ENCODE measurements at places on chromosomes 5 and 9.

DNA sequence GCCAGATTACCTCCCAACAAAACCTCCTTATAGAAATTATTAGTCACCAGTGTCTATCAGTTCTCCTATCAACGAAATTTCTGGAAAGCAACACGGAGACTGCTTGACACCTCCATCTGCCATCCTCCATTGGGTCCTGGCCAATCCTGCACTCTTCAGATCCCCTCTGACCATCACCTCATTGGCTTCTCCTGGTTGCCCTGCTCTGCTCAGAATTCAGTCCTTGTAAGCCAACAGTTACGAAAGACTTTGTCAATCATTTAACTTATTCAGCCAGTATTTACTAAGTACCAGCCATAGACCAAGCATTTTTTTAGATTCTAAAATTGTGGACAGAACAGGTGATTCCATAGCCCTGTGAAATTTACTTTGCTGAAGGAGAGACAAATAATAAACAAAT lies 228.5 kb downstream of the MARCHF11 start:
- no peak for DNase-seq

DNA sequence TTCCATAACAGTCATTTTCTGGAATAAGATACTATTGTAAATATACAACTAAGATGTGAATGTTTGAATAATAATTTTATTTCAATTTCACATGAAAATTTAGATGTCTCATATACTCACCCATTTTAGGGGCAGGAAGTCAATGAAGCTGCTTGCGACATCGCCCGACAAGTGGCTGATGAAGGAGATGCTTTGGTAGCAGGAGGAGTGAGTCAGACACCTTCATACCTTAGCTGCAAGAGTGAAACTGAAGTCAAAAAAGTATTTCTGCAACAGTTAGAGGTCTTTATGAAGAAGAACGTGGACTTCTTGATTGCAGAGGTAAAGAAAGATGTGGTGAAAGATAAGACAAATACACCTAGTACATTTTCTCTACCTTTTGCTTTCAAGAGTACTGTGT lies 8.6 kb downstream of the BHMT start:
- DNase-seq = no peak

DNA sequence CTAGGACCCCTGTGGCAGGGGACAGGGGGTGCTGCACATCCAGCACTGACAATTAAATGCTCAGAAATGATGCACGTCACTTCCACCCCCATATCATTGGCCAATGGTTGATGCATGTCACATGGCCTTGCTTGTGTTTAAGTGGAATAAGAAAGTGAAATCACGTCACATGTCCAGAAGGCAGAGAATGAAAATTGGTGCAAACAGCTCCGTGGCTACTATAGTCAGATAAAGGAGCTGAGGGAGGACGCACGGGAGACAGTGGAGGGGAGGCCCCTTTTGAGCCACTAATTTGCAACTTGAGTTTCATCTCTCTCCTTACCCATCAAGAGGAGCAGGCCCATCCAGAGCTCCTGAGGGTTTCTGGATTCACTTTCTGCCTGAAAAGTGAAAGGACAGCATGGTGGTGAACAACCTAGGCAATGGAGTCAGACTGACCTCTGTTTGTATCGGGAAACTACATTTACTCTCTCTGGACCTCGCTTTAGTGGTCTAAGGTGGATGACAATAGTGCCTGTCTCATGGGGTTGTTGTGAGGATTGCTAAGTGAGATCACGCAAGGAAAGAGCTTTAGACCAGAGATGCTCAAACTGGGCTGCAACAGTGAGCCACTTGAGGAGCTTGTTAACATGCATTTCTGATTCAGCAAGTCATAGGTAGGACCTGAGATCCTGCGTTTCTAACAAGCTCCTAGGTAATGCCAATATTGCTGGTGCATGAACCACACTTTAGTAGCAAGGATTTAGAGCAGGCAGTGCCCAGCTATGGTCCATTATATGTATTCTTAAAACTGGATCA lies 133.9 kb upstream of the ADRA1B start:
- DNase-seq = no peak

- no peak for DNase-seq
These were observed 18.4 kb downstream of the UBE2QL1 start for GRCh38 chr5:6466975-6467567.

GRCh38 chr9:17246770-17247169 lies 111.9 kb downstream of the CNTLN start:
- DNase-seq = no peak

- DNase-seq = no peak
These were observed 90.4 kb upstream of the IL6ST start for GRCh38 chr5:56085193-56085592.

GRCh38 chr5:56814361-56814962 lies 887 bp upstream of the MAP3K1 start:
- DNase-seq = peak; percentile 16

GRCh38 chr5:180691046-180691445 lies 41.6 kb upstream of the FLT4 start:
- no peak for DNase-seq

DNA sequence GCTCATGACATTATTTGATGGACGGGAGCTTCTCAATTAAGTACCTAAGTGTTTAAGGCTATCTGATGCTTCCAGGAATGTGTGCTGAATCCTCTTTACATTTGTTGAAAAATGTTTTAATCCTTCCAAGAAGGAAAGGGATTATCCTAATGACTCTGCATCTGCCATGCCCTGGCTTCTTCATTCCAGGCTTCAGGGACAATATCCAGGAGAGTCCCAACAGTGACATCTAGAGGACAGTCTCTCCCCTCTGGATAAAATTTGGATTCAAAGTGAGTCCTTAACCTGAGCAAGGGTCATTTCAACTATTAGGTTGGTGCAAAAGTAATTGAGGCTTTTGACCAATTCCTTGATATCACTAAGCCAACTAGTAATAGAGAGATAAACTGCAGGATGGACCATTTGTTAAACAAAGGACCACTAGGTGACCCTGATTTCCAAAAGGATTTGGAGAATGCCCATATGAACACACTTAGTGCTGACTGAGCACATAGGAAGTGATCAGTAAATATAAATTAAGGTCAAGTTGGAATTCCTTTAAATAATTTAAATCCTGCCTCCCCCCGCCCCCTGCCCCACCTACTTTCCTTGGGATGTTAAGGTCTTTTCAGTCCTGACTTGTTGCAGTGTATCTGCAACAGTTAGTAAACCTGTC lies 19.1 kb downstream of the TNFSF8 start:
- no peak for DNase-seq

- no peak for DNase-seq
These were observed 418.5 kb upstream of the MEF2C start for GRCh38 chr5:89301321-89302025.

GRCh38 chr9:33475357-33475756 lies 1.6 kb upstream of the NOL6 start:
- no peak for DNase-seq

DNA sequence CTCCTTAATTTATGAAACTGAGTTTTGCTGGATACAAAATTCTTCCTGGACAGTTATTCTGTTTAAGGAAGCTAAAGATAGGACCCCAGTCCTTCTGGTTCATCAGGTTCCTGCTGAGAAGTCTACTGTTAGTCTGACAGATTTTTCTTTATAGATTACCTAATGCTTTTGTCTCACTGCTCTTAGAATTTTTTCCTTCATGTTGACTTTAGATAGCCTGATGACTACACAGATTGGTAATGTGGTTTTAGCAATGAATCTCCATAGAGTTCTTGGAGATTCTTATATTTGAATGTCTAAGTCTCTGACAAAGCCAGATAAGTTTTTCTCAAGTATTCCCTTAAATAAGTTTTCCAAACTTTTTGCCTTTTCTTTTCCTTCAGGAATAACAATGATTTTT lies 419.7 kb downstream of the CDH10 start:
- DNase-seq = no peak

DNA sequence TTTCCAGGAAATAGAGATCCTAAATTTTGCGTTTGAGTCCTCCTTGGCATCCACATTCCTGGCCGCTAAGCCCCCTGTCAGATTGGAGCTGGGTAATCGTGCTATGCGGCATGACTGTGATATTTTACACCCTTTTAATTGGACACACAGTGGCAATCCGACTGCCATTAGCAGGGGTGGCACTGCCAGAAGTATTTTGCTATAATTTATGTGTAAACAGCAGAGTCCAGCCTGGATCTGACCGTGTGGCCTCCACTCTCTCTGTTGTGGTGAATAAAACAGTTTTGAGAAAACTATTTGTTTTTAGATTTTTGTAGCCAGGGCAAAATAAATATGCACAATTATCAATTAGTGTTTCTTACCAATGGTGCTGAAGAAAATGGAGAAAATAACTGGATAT lies 281.0 kb upstream of the IRX2 start:
- no peak for DNase-seq

DNA sequence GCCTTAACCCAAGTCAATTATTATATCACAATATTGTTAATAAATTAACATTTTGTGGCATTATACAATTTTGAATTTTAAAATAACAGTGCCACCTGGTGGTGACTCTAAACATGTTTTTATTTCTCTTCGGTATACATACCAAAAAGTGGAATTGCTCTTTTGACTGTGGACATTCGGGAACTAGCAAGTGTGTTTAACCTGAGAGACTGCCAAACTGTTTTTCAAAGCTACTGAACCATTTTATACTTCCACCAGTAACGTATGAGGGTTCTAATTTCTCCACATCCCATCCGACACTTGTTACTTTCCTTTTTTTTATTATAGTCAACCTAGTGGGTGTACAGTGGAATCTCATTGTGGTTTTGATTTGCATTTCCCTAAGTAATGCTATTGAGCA lies 18.3 kb upstream of the HSDL2 start:
- DNase-seq = no peak

- DNase-seq = no peak
These were observed 120.8 kb downstream of the EHMT1 start for GRCh38 chr9:137739371-137740309.

GRCh38 chr9:103203172-103203571 lies 208.0 kb downstream of the CYLC2 start:
- no peak for DNase-seq

GRCh38 chr5:143001764-143002351 lies 231.7 kb downstream of the ARHGAP26 start:
- no peak for DNase-seq

GRCh38 chr5:166712447-166713185 lies 1578.8 kb upstream of the WWC1 start:
- no peak for DNase-seq

GRCh38 chr5:63931836-63932235 lies 30.4 kb downstream of the HTR1A start:
- no peak for DNase-seq

DNA sequence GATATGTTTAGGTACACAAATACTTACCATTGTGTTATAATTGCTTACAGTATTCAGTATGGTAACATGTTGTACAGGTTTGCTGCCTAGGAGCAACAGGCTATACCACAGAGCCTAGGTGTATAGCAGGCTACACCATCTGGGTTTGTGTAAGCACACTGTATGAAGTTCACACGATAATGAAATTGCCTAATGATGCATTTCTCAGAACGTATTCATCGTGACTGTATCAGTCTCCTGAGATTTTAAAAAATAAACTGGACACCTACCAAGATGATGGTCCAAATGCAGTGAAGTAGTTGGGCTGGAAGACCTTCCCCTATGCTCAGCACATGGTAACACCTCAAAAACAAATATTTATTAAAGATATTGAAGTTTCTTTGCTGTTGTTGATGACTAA lies 103.3 kb upstream of the NFIB start:
- DNase-seq = no peak

- no peak for DNase-seq
These were observed 64.4 kb downstream of the ANXA1 start for GRCh38 chr9:73216100-73216499.

- no peak for DNase-seq
These were observed 56.5 kb upstream of the ADRB2 start for GRCh38 chr5:148769941-148770340.

GRCh38 chr9:135555203-135555602 lies 6.4 kb upstream of the PAEP start:
- DNase-seq = no peak

GRCh38 chr5:54176066-54176830 lies 134.1 kb downstream of the ARL15 start:
- DNase-seq = no peak

DNA sequence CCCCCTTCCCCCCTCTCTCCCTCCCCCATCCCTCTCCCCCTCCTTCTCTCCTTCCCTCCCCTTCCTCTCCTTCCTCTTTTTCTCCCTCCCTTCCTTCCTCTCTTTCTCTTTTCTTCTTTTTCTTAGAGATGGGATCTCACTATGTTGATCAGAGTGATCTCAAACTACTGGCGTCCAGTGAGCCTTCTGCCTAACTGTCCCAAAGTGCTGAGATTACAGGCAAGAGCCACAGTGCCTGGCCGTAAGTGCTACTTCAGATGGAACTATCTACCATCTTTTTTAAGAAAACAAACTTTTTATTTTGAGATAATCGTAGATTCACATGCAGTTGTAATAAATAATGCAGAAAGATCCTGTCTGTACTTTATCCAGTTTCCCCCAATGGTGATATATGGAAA lies 6.3 kb downstream of the RCL1 start:
- no peak for DNase-seq

DNA sequence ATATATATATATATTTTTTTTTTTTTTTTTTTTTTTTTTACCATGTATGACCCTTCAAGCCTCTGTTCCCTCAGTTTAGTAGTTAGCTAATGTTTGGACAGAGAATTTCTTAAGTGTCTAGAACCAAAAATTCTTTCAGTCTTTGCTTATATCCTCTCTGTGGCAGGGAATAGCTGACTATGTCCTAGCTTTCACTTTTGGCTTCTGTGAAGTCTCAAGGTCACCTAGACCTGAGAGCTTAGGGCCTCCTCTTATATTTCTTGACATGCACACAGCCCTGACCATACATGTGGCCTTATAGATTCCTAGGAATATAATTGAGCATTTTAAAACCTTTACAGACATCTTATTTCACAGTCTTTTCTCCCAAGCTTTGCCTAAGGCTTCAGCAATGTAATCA lies 930.8 kb upstream of the CDH9 start:
- no peak for DNase-seq

- no peak for DNase-seq
These were observed 339.2 kb downstream of the ADAMTS6 start for GRCh38 chr5:65142511-65143011.

GRCh38 chr5:62281411-62281810 lies 24.6 kb upstream of the KIF2A start:
- DNase-seq = no peak

DNA sequence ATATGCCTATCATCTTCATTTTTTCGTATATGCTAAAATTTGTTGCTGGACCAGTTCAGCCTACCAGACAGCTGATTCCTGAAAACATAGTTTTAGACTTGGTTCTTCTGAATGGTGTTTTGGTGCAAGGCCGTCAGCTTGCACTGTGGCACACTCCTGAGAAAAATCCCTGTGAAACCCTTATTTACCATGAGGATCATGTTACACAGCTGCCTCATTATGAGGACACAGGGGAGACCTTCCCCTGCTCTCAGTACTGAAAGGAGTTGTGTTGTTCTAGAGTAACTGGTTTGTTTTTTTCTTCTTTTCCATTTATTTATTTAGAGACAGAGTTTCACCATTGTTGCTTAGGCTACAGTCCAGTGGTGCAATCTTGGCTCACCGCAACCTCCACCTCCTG lies 37.6 kb downstream of the MAST4 start:
- DNase-seq = no peak

- no peak for DNase-seq
These were observed 79.8 kb downstream of the ARSB start for GRCh38 chr5:78905084-78905938.

- DNase-seq = no peak
These were observed 116.9 kb downstream of the PIP5K1B start for GRCh38 chr9:68821911-68822310.

GRCh38 chr9:85453850-85454249 lies 287.9 kb downstream of the AGTPBP1 start:
- DNase-seq = no peak

- no peak for DNase-seq
These were observed 315.8 kb downstream of the SH3GL2 start for GRCh38 chr9:17894501-17895160.
